Stimulated activated CD8-positive, alpha-beta memory T cell treated with anti-CD3 and anti-CD28 coated beads, Interleukin-2, amount 100 ng/mL, for 48 hours (primary cell): ENCODE measurements at places on chromosomes 2 and 18.

DNA sequence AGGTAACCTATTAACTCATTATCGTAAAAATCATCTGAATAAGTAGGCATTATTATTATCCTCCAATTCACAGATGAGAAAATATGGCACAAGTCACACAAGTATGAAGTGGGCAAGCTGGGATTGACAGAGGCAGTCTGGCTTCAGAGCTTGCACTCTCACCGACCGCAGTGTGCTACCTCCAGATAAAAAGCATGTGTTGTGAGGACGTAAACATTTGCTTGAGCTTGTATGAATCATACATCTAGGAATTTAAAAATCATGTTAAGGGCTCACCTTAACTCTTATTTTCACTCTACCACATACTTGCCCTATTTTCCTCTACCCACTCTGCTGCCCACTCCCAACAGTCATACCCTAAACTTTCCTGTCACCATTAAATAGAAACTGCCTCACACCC lies 65.3 kb upstream of the AMMECR1L start:
- no peak for DNase-seq

GRCh38 chr2:24613154-24613814 lies 122.2 kb downstream of the NCOA1 start:
- peak; percentile 1 for DNase-seq

- no peak for DNase-seq
These were observed 1889.3 kb upstream of the CELF4 start for GRCh38 chr18:39454866-39455265.

DNA sequence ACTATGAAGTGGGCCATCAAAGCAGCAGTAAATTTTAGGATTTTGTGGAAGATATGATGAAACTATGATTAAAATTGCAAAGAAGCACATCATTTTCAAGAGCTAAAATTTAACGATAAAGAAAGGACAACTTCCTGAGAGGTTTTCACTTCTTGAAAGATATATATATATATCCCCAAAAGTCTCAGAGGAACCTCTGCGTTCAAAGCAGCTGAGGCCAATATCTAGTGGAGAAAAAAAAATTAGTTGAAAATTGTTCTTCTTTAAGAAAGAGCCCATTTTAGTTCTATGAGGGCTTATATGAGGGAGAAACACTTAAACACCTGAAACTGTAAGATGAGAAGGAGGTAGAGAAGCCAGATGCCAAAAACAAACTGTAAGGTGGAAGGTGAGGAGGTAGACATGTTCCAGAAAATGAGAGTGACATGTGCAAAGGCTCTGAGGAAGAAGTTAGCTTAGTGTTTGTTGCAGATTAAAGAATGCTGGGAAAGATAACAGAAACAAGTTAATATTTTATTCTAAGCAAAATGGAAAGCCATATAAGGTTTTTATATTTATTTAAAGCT lies 72.9 kb upstream of the VRK2 start:
- no peak for DNase-seq

GRCh38 chr2:134609924-134610513 lies 108.8 kb downstream of the TMEM163 start:
- DNase-seq = no peak

- DNase-seq = no peak
These were observed 256.9 kb downstream of the RND3 start for GRCh38 chr2:150230616-150231015.

- DNase-seq = no peak
These were observed 943.5 kb downstream of the TRIB2 start for GRCh38 chr2:13660231-13660630.

DNA sequence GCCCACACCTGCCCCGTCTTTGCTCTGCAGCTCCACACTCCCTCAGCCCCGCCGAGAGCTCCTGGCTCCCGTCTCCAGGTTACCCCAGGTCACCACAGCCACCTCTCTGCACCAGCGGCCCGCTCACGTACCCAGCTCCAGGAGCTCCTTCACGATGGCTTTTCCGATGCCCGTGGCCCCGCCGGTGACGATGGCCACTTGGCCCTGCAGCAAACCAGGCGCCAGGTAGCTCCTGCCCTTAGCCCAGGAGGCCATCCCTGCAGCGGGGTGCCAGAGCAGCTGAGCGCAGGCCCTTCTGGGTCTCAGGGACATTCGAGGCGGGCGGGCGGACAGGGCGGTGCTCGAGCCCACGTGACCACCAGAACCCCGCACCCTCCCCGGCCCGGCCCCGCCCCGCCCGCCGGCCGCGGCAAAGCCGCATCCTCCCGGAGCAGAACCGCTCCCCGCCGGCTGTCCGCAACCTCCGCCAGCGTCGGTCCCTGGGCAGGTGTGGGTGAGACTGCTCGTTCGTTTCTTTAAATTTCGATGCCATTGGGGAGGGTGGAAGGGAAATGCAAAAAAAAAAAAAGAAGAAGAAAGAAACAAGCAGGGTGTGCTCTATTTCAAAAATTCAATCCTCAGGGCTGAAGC lies at the start of the genes PECR and TMEM169:
Gene PECR, minus strand, starts transcription at position 323 of the 630 bp plus-strand sequence. Its CDS starts 68 bp downstream, at position 255.
Gene TMEM169, plus strand, starts transcription at position 433 of the 630 bp plus-strand sequence. CDS start 14,045 bp downstream, outside the sequence.
- peak; percentile 69 for DNase-seq

DNA sequence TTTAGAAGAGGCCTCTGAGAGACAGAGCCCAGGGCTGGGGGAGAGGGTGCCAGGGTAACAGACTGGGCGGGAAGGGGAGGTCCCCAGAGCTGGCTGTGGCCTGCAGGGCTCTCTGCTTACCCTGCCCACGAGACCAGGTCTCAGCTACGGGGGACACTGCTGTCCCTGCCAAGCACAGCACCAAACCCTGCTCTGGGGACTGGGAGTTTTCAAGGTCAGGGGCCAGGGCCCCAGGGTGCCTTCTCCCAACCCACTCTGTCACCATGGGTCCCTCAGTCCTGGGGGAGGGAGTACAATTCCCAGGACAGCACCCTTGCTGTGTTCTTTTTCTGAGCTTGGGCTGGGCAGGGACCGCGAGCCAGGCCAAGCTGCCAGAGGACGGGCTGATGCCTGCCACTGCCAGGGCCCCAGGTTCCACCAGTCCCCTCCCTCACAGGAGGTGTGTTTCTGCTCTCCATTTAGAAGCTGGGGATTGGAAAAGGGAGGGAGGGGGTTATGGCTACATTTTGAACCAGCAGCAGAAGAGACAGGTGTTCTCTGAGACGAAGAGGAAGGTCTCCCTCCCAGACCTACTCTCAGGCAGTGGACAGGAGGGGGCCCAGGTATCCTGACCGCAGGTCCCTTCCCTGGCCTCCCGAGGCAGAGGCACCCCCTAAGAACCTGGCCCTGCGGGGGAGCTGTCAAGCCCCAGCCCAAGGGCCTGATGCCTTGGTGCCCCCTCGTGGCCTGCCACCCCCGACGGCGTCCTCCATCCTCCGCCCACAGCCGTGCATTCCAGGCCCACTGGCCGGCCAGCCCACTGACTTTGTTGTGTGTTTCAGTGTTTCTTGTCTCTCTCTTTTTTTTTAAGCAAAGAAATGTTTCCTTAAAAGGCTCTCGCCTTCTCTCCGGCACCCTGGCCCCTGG lies 80.4 kb downstream of the TNS1 start:
- no peak for DNase-seq

- no peak for DNase-seq
These were observed 16.5 kb upstream of the ALPK2 start for GRCh38 chr18:58645398-58645797.

DNA sequence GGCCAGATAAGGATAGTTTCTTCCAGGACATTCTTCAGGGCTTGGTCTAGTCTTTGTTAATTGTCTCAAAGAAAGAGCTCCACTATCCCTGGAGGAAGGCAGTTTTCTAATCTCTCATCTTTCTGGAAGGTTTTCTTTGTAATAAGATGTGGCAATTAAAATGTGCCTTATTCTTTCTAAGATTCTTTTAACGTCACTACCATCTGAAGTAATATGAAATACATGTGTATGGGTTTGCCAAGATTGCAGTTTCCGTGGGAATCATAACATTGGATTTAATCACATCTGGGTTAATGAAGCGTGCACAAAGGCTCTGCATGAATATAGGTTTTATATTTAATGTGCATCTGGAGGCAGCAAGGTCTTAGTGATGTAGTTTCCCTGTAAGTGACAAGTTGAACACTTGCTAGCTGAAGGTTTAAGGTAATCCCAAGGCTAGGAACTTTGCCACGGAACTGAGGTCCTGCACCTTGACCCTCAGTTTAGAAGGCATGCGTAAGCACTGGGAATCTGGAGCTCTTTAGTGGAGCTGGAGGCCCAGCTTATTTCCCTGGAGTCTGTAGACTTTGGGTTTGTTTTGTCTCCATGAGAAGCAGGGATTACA lies 25.7 kb downstream of the DIS3L2 start:
- DNase-seq = no peak

- no peak for DNase-seq
These were observed 23.5 kb downstream of the SLC8A1 start for GRCh38 chr2:40428439-40428838.

DNA sequence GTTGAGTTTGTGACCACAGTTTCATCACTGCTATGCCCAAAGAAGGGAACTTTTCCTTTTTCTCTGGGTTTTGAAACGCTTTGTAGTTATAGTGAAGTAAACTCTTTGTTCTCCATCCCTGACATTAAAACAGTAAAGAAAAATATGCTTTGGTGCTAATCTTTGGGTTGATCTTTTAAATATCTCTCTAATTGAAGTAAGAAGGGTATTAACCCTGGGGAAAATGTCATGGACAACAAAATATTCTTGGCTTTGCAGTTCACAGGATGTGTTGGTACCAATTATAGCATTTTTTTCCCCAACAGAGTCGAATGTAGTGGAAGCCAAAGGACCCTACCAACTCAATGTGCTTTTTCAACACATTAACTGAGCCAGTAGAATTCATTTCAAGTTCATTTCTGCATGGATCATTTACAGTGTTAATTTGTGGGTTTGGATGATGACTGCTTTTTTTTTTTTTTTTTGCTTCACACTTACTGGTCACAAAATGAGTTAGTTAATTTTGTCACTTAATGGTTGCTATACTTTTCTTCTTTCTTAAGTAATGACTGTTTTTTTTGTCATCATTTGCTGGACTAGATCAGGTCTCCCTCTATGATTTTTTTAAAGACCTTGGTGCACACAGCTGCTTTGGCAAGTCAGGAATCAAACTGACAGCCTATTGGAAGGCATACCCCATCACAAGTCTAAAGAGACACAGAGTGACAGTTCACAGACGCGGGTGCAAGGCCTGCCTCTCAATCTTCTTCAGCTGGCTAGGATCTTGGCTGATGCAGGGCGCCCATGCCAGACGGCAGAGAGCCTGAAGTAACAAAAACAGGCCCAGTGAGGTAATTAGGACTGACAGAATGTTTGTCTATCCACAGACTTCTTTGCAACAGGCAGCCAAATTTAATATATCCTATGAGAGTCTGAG lies 98.8 kb upstream of the MMADHC start:
- no peak for DNase-seq

DNA sequence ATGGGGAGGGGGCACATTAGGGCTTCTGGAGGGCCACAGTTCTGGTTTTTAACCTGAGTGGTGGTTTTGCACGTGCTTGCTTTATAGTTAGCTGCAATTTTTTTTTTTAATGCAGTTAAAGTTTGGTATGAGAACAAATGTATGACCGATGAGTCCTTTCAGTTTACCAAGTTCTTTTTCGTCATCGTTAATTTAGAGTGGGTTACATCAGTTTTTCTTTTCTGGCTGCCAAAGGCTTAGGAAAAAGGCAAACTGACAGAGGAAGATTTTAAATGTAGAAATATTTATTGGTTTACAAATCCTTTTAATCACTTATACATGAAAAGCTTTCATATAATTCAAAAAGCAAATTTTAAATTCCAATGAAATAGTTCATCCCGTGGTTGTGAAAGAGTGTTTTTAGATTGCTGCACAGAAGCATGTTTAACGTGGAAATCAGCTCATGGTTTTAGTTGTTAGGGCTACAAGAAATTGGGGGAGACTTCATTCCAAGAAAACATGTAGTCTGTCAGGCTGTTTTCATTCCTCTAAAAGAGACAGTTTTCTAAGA lies 82.9 kb downstream of the MSH2 start:
- no peak for DNase-seq

- no peak for DNase-seq
These were observed 105.9 kb upstream of the ST6GAL2 start for GRCh38 chr2:106991866-106992265.

DNA sequence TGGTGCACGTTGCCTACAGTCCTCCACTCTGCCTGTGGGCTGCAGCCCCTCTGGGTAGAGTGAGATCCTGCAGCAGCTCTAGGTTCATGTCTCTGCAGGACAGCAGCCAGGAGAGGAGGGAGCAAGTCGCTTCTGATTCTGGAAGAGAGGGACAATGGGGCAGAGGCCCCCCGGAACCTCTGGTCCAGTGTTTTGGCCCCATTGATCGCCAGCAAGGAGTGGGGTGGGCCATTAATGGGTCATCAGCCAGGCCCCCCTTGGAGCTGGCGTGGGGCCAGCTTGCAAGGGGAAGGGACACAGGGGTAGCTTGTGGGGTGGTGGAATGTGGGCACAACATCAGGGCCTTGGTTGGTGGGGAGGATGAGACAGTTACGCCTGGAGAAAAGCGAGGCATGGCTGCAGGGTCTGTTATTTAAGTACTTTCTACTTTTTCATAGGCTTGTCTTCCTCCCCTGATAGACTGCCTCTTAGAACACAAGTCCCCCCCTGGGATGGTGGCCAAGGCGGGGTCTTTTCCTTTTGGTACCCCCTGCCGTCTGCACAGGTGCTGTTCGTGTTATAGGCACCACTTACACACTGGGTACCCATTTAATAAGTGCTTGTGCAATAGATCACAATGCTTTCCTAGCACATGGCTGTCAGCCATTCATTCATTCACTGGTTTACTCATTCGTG lies 44.6 kb downstream of the INHBB start:
- no peak for DNase-seq

GRCh38 chr2:235690082-235690808 lies 196.4 kb downstream of the AGAP1 start:
- DNase-seq = no peak

DNA sequence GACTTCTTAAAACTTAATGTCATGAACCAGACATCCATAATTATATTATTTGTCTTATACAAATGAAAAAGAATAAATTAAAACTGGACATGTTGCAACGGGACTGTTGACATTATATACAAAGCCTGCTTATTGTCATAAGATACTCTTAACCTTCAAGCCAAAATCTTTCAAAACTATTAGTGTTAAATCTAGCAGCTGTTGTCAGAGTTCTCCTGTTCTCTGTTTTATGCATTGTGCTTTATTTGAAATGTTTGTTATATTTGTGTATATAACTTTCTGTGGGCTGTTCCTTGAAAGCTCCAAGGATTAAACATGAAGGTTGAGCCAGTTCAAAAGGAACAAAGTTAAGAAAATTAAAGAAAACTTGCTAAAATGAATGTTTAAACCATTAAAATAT lies 335.5 kb upstream of the NT5C1B start:
- DNase-seq = no peak

DNA sequence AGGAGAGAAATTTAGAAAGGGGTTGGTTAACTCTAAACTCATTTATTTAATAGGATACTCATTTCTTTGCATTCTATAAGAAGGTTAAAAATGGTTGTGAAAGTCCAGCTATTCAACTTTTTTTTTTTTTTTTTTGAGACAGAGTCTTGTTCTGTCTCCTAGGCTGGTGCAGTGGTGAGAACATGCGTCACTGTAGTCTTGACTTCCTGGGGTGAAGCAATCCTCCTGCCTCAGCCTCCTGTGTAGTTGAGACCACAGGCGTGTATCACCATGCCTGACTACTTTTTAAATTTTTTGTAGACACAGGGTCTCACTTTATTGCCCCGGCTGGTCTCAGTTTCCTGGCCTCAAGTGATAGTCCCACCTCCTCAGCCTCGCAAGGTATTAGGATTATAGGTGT lies 11.9 kb downstream of the ELP2 start:
- no peak for DNase-seq

GRCh38 chr2:88125344-88125923 lies 2.4 kb downstream of the FABP1 start:
- no peak for DNase-seq

GRCh38 chr2:118678985-118679384 lies 168.5 kb downstream of the EN1 start:
- DNase-seq = no peak
